ENCODE measurements at places on chromosomes 5 and 9. TPM values are rescaled to one million over a fixed set of nuclear protein-coding genes. Genes with fewer than 3 reads are reported as not detected.

- no peak overlapping the region for H3K27ac ChIP-seq
- peak; percentile 12 for DNase-seq
- peaks cover 13% of the 10 kb centered on the region for H3K4me1 ChIP-seq
- H3K36me3 ChIP-seq, result no peaks in the 10 kb centered on the region
- H3K27me3 ChIP-seq, result no peaks in the 10 kb centered on the region
Measured at GRCh38 chr5:33969572-33970452, 14.7 kb downstream of the SLC45A2 start.

The CEL gene
- 2.2 TPM for total RNA-seq

The RPL7A gene
- total RNA-seq, result 4,111 TPM

DNA sequence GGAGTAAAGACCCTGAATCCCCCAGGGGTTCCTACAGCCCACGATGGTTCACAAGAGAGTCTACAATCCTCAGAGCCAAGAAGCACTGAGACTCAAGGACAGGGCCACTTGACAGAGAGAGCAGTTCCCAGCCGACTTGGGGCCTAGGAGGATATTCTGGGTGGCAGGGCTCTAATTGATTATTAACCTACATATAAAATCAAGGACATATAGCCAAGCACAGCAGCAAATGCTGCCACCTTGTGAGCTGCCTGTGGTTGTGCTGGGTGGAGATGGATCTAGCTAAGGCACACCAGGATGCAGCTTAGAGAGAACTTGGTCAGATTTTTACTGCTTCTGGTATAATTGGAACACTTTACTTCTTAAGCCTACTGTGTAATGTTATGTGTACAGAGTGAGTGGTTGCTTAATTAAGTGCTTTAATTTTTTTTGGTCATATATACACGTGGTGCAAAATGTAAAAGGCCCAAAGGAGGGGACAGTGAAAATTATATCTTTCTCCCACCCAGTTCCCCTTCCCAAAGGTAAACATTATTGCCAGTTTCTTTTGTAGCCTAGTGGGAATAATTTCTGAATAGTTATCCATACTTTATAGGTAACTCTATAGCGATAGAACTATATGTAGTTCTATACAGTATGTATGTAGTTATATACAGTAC is 78.8 kb downstream of the F2RL2 start:
- H3K27ac ChIP-seq, result peak overlapping the region; percentile 97
- DNase-seq, result peak; percentile 84
- no peaks in the 10 kb centered on the region for H3K36me3 ChIP-seq
- H3K4me1 ChIP-seq, result peaks cover 86% of the 10 kb centered on the region
- no peaks in the 10 kb centered on the region for H3K27me3 ChIP-seq

The TMOD1 gene
- total RNA-seq, result 1.2 TPM

DNA sequence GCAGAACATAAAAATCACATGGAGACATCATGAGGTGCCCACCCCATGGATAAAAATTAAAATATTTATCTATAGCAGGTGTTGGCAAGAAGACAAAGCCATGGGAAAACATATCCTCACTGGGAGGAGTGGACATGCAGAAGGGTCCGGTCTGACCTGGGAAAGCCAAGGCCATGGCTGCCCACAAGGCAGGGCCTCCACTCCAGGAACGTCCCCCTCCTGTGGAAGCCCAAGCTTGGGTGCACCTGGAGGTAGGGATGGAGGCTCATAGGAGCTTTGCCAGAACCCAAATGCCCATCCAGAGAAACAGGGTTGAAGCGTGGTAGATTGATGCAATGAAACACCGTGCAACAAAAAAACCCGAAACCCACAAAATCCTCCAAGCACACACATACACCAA is 81.4 kb upstream of the COL5A1 start:
- no peak overlapping the region for H3K27ac ChIP-seq
- H3K4me3 ChIP-seq, result no peak overlapping the region
- DNase-seq, result no peak

- no peak overlapping the region for H3K4me3 ChIP-seq
- peak; percentile 33 for DNase-seq
- H3K27me3 ChIP-seq, result peaks cover 4% of the 10 kb centered on the region
- peaks cover 25% of the 10 kb centered on the region for H3K4me1 ChIP-seq
- H3K27ac ChIP-seq, result no peak overlapping the region
Measured at GRCh38 chr5:172410160-172410559, 44.2 kb downstream of the SH3PXD2B start.

DNA sequence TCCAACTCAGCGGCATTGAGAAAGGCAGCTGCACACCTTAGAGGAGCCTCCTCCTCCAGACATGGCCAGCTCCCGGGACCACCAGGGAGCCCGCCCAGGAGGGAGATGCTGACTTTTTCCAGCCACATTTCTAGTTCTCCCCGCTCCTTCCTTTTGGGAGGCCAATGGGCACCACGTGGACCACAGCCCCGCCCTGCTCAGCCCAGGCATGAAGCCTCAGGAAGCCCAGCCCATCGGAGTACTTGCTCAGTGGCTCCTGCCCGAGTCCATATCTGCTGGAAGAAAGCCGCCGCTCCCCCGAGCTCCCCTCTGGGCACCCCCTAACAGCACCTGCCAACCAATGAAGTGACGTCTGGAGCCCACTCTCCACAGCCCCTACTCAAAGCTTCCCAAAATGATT is 52.4 kb downstream of the SMIM23 start:
- H3K4me3 ChIP-seq, result no peak overlapping the region
- peaks cover 12% of the 10 kb centered on the region for H3K36me3 ChIP-seq
- H3K27ac ChIP-seq, result no peak overlapping the region
- H3K4me1 ChIP-seq, result peaks cover 5% of the 10 kb centered on the region
- no peak for DNase-seq

The ORM2 gene
- total RNA-seq, result not detected

DNA sequence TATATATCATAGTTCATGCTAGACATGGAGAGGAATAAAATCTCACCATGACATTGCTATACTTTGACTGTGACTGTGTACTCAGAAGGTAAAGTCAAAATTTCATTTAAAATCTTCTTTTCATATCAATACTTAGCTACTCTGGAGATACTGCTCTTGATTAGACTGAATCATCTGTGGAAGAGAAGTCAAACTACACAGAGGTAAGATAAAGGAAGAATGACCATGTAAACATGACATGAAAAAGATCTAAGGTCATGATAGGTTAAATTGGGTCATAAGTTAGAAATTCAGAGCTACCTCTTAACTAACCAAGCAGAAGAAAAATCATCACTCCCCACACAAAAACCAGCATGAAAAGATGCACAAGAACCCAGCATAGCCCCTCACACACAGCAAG is 44.8 kb upstream of the RLN1 start:
- H3K4me1 ChIP-seq, result peaks cover 12% of the 10 kb centered on the region
- H3K4me3 ChIP-seq, result no peak overlapping the region
- peaks cover 26% of the 10 kb centered on the region for H3K36me3 ChIP-seq
